ENCODE measurements at places on chromosomes 5 and 9.

GRCh38 chr5:165928971-165929370 is 2362.5 kb upstream of the WWC1 start:
- no peak for DNase-seq

- DNase-seq: no peak
These were observed 46.6 kb downstream of the MVB12B start for GRCh38 chr9:126373241-126373640.

DNA sequence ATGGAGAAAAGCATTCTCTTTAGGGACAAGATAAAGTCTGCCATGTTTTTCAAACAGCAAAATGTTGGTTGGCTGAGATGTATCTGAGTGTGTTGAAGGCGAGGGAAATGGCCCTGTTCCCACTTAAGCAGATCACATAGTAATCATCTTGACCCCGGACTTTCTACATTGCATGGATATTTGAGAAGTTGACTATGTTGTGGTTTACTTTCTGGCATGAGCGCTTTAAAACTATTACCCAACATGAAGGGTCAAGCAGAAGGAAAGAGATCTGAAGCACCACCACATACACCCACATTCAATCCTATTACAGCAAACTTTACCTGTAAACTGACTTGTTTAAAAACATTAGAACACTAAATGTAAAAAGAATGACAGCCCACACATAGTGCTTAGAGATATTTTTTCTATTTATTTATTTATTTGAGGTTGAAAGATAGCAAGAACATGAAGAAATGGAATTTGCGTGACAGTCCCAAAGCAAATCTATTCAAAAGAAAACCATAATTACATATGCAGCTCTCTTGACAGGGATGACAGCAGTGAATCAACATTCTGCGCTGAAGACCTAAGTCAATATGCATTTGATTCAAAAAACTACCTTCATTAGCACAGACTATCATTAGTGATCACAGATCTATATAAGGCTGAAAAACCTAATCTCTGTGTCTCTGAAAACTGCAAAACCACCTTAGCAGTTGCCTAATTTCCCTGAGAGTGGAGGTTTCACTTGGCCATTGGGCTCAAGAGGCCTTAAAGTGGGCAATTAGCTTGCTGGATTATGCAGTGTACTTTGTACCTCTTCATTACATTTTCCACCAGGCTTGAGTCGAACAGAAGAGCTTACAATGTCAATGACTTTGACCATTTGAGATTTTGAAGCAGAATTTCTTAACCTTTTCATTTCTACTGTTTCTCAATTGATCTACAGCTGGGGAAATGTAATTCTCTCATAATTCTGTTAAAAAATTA is 195.0 kb downstream of the PDE4D start:
- DNase-seq: no peak

GRCh38 chr9:124149992-124150391 is 107.8 kb upstream of the NEK6 start:
- DNase-seq: no peak

DNA sequence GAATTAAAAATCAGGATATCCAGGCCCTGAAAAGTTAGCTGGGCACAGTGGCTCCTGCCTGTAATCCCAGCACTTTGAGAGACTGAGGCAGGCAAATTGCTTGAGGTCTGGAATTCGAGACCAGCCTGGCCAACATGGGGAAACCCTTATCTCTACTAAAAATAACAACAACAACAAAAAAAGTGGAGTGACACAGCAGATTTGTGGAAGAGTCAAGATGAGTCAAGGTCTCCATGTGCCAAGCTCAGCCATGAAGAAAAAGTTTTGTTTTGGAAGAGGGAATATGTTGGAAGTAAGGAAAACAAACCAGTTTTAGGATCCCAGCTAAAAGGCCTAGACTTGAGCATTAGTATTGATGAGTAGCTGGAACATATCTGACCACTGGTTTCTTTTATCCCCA is 14.7 kb downstream of the LRRC70 start:
- DNase-seq: no peak

GRCh38 chr9:128067645-128068385 is at the start of gene SLC25A25:
SLC25A25 (plus strand) TSS chr9:128068232; CDS start chr9:128068320, 88 bp downstream.
- DNase-seq: peak; percentile 100

- DNase-seq: no peak
These were observed 36.4 kb downstream of the ZNF366 start for GRCh38 chr5:72470826-72471225.

- DNase-seq: no peak
These were observed 23.9 kb downstream of the LECT2 start for GRCh38 chr5:135930949-135931295.

- DNase-seq: no peak
These were observed 498.8 kb downstream of the ARHGEF28 start for GRCh38 chr5:74124826-74125225.

GRCh38 chr5:36079200-36079781 is 12.6 kb upstream of the UGT3A2 start:
- DNase-seq: no peak

- DNase-seq: no peak
These were observed 2.4 kb upstream of the EXOC3 start for GRCh38 chr5:440401-441201.

DNA sequence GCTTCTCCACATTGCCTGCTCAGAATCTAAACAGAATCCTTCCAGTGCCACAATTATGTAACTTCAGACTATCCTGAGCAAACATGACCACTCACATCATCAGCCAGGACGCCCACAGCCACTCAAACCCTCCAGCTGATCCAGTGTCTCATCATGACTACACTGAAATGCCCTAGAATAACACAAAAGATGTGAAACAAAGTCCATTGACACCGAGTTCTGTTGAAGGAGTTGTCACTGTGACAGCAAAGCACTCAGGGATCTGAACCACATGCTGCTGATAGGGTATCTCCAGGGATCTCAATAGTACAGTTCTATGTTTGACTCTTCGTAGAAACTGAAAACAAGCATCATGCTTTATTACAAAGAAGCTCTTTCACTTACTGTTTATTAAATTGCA is 150.2 kb downstream of the GABBR2 start:
- DNase-seq: no peak

GRCh38 chr5:132321109-132321721 is 27.0 kb downstream of the SLC22A4 start:
- DNase-seq: no peak

DNA sequence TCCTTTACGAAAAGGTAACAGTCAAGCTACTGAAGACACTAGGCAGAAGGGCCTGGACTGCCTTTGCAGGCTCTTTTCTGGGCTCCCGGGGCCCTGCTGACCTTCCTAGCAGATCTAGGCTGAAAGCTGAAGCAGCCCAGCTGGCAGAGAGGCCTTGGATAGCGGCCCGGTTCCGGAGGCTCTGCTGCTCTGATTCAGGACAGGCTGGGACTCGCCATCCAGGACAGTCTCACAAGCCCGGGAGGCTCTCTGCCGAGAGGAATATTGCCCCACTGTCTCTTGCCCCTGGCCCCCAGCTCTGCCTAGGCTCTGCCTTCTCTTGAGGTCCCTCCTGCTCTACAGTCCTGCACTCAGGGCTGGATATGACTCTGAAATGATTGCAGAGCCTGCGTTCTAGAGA is 67.8 kb downstream of the PSD2 start:
- no peak for DNase-seq

GRCh38 chr5:73160239-73160671 is 12.7 kb upstream of the TMEM174 start:
- peak; percentile 16 for DNase-seq

DNA sequence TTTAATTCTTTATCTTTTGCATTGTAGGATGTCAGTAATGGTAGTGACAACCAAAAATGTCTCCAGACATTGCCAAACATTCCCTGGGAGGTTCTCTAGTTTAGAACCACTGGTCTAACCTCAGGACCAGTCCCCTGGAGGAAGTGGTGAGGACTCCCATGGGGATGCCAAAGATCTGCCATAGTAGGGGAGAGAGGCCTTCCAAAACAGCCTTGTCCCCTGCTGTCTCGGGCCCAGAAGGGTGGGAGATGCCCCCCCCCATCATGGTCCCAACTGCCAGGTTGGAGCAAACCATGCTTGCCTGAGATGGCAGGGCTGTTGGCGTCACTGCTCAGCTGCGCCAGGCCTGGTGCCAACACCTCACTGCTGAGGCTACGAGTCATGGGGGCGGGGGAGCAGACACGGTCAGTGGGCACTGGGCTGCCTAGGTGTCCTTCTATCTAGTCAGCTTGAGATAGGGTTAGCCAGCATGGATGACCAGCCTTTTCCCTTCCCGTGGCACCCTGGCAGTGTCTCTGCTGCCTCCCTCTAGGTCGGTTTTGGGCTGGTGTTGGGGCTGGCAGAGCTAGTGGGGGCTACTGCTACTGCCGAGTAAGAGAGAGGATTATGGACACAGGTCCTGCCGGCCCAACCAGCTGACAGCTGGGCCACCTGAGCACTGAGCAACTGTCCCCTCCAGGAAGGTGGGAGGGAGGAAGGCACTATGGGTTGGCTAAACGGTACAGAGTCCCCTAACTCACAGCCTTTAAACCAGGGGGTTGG is 8.3 kb upstream of the CXXC5 start:
- DNase-seq: no peak

DNA sequence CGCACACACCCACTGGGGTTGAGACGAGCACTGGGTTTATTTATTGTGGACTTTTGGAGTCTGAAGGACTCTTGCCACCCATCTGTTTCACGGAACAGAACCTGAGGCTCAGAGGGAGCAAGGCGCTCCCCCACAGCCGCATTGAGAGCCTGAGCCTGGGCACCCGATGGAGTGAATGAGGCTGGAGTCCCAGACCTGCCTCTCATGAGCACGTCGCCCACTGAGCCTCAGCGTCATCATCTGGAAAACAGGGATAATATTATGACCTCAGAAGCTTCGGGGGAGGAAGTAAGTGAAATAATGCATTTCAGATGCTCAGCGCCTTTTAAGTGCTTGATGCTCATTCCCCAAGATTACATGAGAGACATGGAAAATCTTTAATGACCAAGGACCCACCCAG is 5.5 kb downstream of the NEK6 start:
- no peak for DNase-seq

DNA sequence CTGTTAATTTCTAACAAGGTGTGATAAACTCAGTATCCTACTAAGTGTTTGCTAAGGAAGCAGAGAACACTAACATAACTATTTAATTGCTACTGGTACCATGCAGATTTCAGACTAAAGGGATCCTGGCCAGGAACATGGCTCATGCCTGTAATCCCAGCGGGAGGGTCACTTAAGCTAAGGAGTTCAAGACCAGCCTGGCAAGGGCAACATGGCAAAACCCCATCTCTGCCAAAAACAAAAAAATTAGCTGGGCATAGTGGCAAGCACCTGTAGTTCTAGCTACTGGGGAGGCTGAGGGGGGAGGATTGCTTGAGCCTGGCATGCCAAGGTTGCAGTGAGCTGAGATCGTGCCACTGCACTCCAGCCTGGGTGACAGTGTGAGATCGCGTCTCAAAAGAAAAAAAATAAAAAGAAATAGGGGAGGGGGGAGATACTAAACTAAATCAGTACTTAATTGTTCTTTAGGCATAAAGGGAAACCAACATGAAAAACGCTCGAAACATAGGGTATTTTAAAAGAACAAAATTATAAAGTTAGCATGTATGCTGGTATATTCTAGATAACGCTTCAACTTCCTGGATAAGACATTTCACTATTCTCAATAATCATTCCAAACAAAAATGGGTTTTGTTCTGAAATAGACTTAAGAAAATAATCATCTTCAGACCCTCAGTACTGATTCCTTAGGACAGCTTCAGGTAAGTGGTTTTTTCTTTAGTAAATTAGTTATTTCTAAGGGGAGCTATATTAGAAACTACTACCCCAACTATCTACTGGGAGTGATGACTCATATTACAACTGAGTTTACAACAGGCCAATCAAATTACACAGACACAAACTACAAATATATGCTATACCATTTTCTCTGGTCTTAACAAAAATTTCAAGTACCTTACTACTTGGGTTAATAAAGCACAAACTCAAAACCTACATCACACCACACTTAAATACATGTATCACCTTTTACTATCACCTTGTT is 3.5 kb downstream of the PANK3 start:
- DNase-seq: no peak

GRCh38 chr5:179879003-179879689 is 20.5 kb upstream of the MRNIP start:
- DNase-seq: no peak

GRCh38 chr5:37823433-37824152 is 16.2 kb downstream of the GDNF start:
- no peak for DNase-seq

- peak; percentile 18 for DNase-seq
These were observed 568.1 kb upstream of the WWC1 start for GRCh38 chr5:167723254-167723871.

DNA sequence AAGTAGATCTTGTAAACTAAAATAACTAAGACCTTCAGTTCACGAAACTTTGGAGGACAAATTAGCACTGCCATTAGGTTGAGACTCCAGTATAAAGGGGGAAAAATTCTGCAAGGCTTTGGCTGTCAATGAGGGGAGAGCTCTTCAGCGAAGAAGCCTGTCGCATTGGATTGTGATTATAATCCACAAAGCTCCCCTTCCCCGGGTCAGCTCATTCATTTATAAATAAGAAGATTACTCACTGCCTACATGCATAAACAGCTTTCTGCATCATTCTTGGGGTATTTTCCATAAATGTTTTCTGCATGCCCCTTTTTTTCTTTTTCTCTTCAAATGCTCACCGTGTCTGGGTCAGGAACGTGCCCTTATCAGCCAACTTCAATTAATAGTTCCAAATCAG is 196.7 kb downstream of the EBF1 start:
- no peak for DNase-seq

- DNase-seq: no peak
These were observed 91.8 kb upstream of the ACO1 start for GRCh38 chr9:32292611-32293010.

- no peak for DNase-seq
These were observed 2.7 kb upstream of the CKMT2 start for GRCh38 chr5:81230416-81230815.

DNA sequence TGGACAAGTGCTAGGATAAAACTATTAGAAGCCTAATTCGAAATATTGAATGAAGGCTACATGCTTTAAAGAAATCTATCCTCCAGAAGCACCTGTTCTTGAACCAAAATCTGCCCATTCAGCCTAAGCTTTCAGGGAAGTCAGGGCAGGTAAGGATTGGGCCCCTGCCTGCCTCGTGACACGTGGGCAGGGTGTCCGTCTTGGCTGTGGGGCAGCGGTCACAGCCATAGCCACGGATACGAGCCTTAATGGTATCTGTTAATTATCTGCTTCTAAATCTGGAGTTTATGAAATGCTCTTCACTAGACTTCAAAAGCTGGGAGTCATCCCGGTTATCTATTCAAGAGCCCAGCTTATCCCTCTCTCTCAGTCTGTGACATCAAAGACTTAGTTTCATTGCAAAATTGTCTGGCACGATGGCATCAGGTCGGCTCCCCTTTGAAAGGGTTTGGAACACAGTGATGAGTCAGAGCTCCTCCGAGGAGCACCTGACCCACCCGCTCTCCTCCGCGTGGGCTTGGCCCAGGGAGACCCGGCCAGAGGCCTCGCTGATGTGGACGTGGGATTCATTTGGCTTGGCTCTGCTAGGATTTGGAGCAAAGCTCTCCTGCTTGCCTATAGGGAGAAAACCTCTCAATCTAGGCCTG is 135.9 kb downstream of the MACROH2A1 start:
- DNase-seq: no peak

DNA sequence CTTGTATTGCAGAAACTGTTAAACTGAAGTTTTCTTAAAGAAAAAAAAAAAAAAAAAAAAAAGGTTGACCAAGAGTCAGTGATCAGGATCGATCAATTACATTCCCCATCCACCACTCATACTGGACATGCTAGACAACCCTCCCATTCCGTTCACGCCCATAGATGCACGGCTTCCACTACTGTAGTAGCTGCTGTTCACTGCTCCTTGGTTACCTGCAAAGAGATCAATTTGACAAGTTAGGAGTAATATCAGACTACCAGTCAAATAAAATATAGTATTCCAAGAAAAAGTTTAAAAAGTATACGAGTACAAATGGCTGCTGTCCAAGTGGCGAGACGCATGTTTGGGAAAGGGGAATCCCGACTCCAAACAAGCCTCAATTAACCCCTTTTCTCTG is 8.7 kb downstream of the HNRNPH1 start:
- DNase-seq: no peak

All from stimulated activated CD4-positive, alpha-beta T cell treated with anti-CD3 and anti-CD28 coated beads, Interleukin-1b, Interleukin-23, amount 100 ng/mL, for 1 hour (primary cell).